CD4-positive, CD25-positive, alpha-beta regulatory T cell (primary cell): ENCODE measurements at places on chromosomes 2 and 18. TPM values are rescaled to one million over a fixed set of nuclear protein-coding genes. Genes with fewer than 3 reads are reported as not detected.

- DNase-seq, result no peak
Measured at GRCh38 chr2:48954311-48954710, 198.8 kb upstream of the LHCGR start.

DNA sequence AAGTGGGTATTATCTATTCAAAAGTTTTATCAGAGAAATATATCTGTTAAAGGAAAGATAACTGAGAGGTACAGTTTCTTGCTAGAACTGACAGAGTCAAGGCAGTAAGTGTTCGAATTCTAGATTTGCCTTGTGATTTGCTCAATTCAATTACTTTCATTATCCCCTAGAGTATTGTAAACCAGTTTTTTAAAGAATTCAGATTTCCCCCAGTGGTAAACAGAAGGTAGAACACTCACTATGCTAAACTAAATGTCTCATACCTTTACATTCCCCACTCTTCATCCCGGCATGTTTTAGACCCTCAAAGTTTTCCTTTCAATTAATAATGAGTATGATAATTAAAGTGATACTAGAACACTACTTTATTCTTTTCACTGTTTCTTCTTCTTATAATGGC, 28.6 kb downstream of the TTC21B start:
- no peak for DNase-seq

GRCh38 chr18:76335859-76336640, 159.0 kb downstream of the ZNF516 start:
- DNase-seq, result no peak

DNA sequence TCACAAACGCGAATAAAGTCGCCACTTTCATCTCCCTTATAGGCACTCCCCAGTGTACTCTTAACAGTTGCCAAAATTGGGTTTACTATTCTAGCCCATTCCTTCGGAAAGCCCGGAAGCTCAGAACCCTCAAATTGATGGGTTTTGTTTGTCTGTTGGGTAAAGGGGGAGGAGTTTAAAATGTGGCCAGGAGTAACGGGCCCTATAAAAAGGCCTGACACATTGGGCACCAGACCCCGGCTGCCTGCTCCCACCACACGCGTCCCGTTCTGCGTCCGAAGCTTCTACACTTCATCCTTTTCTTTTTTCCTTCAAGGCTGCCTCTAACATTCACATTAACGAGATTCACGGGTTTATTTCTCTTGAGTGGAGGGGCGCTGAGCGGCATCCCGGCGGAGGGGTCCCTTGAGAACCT, 837 bp downstream of the NHEJ1 start:
- no peak for DNase-seq

- no peak for DNase-seq
Measured at GRCh38 chr2:40317046-40317445, 134.8 kb downstream of the SLC8A1 start.

DNA sequence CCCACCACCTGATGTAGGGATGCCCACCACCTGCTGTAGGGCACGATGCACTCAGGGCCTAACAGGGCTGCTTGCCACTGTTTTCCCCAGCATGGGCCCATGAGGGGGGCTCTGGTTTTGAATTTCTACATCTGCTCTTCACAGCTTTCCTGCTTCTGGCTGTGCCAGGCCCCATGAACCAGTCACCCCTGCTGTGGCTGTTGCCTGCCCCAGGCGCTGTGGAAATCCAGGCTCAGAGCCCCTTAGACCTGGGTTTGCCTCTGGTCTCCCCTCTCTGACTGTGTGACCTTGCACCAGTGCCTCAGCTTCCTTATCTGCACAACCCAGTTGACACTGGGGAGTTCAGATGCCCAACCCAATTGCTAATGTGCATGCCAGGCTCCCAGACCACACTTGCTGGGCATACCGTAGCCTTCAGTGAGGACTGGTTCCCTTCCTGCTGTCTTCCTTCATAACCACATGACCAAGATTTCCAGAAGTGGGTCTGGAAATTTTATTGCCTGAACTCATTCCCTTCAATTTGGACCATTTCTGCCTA, 6.0 kb upstream of the MLPH start:
- no peak for DNase-seq

DNA sequence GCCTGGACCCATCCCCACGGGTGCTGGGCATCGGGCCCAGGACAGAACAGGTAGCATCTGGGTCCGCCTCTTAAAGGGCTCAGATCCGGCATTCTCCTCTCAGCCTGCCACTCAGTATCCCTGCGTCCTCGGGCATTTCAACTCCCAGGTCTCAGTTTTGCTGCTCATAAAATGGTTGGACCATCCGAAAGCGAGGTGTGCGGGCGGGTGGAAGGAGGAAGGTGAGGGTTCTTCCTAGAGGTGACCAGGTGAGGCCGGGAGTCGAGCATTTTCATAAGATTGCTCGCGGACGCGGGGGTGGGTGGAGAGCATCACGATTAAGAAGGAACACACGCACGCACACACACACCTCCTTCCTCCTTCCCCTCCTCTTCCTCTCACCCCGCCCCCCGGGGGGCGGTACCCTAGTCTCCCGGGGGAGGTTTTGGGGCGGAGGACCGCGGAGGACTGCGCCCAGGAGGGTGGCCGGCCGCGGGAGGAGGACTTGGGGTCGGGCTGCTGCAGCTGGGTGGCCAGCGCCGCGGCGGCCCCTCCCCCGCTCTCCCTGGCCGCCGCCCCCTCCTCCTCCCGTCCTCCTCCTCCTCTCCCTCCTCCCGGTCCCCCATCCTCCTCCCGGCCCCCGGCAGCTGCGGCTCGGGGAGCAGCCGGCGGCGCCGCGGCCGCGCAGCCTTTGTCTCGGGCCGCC, 97.9 kb upstream of the GPR45 start:
- no peak for DNase-seq

Gene COX7A2L
- total RNA-seq, result 57.2 TPM

Gene TANC1
- 0.07 TPM for total RNA-seq
